Renal cortical epithelial cell (primary cell): ENCODE measurements at places on chromosomes 2 and 18.

GRCh38 chr2:27298391-27299080, 9.7 kb downstream of the UCN start:
- no peak for DNase-seq

GRCh38 chr18:58267493-58267892, 223.5 kb downstream of the NEDD4L start:
- no peak for DNase-seq

GRCh38 chr2:207243601-207244000, 77.9 kb upstream of the KLF7 start:
- DNase-seq: peak; percentile 67

GRCh38 chr18:50356036-50356945, 18.6 kb upstream of the SKA1 start:
- peak; percentile 35 for DNase-seq

- no peak for DNase-seq
These were observed 279.2 kb downstream of the CTNNA2 start for GRCh38 chr2:79792090-79792489.
